ENCODE measurements at places on chromosomes 4 and X.
A peak's percentile ranks its signal among the peaks of the same experiment; 100 is the strongest.

DNA sequence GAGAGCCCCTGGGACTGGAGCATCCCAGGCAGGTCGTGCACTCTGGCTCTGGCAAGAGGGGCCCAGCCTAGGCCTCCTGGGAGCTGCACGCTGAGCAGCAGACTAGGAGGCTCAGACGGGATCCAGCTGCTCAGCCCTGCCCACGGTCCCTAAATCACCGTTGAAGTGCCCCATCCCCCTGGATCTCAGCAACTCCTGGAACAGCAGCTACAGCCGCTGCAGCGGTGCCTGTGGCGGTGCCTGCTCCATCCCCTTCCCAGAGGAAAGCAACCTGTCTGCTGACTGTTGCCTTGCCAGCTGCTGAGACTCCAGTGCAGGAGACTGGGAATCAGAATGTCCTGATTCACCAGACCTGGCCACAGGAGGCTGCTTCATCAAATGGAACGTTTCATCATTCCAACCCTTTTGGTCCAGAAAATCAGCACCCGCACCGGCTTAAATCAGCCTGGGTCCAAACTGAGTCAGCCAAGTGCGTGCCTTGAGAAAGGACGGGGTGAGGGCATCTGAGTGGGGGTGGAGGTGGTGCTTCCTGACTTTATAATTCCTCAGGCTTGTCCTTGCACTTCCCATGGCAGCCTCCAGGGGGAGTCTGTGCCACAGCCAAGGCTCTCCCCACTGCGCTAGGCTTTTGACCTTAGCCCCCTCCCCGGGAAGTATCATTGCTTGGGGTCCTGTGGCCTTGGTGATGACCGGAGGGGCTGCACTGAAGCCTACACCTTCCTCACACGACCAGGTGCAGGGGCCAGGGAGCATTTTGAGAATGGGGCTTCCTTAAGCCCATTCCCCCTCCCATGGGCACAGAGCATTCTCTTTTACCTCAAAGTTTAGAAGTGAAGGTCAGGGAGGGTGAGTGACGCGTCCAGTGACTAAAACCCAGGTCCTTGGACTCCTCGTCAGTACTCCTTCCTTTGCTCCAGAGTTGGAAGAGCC, 6.5 kb downstream of the ZNF185 start:
- peak; percentile 15 for DNase-seq

- DNase-seq: no peak
Observed at GRCh38 chr4:138696058-138696457, 319.5 kb upstream of the NOCT start.

DNA sequence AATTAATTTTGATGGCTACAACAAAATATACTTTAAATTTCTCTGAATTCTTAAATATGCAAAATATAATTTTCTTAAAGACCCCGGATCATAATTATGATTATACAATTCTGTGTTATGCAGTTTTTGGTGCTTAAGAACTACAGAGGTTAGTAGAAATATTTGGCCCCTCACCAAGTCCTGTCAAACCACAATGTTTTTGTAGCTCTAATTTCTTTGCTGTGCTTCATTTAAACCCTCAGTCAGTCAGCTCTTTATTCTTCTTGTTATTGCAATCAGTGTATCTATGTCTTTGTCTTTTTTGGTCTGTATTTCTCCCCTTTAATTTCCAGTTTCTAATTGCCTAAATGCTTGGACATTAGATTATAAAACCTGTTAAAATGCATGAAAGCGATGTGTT, 186.1 kb downstream of the CAMK2D start:
- DNase-seq: no peak

DNA sequence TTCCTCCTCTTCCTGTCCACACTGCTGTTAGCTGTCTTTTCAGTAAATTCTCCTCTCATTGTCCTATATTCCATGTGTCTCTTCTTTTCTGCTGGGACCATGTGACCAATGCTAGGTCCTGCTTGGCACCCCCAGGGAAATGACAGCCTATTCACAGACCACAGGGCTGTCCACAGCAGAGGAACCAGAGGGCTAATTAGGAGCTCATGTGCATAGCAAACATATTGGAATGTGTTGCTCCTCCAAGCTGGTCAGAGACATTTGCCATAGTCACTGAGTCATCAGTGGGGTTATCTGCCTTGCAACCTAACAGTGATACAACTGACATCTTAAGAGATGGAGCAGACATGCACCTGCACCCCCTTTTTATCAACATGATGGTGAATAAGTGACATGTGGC, 67.9 kb upstream of the PUDP start:
- no peak for DNase-seq

DNA sequence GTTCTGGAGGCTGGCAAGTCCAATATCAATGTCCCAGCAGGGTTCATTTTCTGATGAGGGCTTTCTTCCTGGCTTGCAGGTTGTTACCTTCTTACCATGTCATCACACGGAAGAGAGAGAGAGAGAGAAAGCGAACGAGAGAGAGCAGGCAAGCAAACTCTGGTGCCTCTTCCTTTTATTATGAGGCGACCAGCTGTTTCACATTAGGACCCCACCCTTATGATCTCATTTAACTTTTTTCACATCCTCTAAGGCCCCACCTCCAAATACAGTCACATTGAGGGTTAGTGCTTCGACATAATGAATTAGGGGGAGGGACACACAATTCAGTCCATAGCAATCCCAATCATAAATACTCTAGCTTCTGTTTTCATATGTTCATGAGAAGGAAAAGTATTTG, 10.6 kb upstream of the GPR174 start:
- no peak for DNase-seq

- DNase-seq: no peak
Observed at GRCh38 chr4:87103086-87103485, 117.3 kb downstream of the KLHL8 start.

GRCh38 chr4:64822405-64822804, 413.2 kb upstream of the TECRL start:
- DNase-seq: no peak

GRCh38 chr4:15893962-15894361, 44.6 kb downstream of the FGFBP1 start:
- no peak for DNase-seq

DNA sequence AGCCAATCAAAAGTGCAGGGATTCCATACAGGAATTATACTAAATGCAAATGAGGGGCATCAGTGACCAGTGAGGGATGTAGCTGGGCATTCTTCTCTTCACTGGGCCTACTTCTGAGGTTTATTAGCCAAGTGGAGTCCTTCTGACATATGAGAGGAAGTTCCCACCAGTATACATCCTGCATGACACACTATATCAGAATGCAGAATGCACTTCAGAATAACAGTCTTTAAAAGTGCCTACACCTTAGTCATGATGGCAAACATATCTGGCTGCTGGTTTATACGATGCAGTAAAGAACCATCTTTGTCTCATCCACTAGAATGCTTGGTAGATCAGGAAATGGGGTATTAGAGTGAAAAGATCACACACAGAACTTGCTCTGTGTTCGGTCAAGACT, 180.3 kb upstream of the PPARGC1A start:
- DNase-seq: no peak

DNA sequence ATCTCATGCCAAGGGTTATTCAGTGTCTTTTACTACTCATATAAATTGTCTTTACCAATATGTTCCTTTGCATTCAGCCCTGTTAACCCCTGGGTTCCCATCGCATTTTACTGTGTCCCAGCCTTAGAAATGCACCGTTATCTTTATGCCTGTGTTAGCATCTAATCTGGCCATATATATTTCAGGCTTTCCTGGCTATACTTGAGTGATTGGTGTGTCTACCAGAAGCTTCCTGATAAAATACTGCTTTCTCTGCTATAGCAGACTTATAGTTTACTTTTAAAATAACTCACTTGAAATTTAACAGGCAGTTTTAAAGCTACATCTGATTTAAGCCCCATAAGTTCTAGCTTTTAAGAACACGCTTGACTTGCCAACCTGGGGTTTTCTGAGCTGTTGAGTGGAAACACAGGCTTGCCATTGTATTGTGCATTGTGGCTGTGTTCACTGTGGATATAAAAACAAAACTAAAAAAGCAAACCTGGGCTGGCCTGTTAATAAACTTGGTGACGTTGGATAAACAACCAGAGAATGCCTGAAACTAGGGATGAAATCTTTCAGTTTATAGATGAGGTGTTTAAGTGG, 185.3 kb upstream of the TAPT1 start:
- no peak for DNase-seq

GRCh38 chr4:183185559-183185958, 86.5 kb downstream of the WWC2 start:
- no peak for DNase-seq

- DNase-seq: no peak
Observed at GRCh38 chrX:137945470-137945869, 379.5 kb downstream of the ZIC3 start.

DNA sequence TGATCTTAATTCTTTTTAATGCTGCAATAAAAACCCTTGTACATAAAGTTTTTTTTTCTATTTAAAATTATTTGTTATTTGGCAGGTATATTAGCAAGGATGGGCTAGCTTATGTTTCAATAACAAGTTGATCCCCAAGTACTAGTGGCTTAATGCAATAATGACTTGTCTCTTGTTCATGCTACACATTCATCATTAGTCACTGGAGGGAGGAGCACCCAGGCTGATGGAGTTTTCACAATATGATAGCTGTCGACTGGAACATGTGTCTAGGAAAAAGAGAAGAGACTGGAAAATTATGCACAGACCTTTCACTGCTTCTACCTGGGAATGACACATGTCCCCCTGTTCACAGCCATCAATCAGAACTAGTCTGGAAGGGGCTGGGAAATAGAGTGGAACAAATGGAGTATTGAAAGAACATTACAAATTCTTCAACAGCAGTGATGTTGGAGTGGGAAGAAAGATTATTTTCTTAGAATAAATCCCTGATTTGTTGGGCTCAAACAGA, 387.9 kb upstream of the RPS6KA3 start:
- DNase-seq: no peak

- DNase-seq: no peak
Observed at GRCh38 chrX:19190902-19191301, 68.6 kb upstream of the ADGRG2 start.

DNA sequence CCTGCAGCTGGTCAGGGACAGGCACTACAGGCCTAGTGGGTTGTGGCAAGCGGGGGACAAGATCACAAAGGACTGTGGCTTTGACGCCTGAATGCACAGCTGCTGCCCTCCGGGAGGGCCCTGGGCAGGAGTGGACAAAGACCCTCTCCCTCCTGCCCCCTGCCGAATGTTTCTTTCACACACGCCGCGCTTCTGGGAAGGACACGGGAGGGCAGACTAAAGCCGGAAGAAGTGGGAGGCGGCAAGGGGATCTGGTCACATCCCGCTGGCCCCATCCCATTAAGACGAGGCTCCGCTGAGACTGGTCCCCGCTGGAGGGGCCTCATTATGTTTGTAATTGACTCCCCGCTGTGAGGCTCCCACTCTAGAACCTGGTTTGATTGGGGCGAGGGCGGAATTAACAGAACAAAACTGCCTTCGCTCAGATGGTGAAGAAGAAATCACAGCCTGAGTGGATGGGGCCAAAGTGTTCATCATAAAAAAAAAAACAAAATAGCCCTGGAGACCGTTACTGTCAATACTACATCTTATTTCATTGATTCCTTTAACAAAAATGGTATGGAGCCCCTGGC, 37.8 kb upstream of the PSAPL1 start:
- no peak for DNase-seq

- DNase-seq: no peak
Observed at GRCh38 chr4:185598846-185599552, 63.7 kb upstream of the PDLIM3 start.

DNA sequence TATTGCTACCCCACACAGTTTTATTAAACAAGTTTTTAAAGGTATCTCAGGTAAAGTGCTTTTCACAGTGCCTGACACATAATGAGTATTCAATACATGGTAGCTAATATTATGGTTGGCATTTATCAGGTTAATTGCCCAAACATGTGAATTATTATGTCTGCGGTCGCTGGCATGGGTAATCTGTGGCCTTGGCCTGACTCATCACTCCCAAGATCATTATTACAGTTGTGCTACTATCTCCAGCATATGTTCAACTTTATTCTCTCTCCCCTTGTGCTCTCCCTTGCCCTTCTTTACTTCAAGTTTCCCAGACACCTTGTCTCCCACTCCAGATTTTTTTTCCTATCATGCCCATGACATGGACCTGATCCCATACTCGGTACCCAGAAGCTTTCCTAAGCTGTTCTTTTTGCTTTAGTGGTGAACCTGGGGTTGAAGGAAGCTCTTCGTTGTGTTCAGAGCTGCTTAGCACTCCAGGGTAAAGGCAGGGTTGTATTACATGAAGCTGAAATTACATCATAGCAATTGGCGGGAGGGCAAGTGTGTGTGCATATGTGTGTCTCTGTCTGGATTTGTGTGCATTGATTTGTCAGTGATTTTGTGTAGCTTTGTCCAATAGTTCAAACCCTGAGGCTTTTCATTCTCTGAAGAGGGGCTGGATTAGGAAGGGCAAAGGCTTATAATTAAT, 176.5 kb upstream of the NRK start:
- DNase-seq: no peak

- DNase-seq: no peak
Observed at GRCh38 chr4:17812801-17813200, 2.0 kb downstream of the NCAPG start.

GRCh38 chrX:10079231-10079630, 77.5 kb upstream of the CLCN4 start:
- DNase-seq: no peak

DNA sequence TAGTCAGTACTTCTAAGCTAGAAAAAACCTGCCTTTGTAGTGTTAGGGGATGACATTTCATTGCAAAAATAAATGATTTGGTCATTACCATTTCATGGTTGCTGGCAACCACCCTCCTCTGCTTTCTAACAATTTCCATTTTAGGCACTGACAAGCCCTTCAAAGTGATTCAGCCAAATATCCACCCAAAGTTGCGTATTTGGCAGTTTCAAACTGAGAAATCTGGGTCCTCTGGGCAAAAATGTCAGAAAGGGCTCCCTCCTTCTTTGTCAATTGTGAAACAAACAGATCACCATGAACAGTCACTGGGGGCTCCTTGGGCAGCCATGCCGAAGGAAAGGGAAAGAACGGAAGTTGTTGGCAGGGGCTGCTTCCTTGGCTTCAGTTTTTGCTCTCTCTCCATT, 33.0 kb downstream of the PLAC1 start:
- DNase-seq: no peak

GRCh38 chr4:4666187-4666586, 124.3 kb upstream of the STX18 start:
- DNase-seq: no peak

DNA sequence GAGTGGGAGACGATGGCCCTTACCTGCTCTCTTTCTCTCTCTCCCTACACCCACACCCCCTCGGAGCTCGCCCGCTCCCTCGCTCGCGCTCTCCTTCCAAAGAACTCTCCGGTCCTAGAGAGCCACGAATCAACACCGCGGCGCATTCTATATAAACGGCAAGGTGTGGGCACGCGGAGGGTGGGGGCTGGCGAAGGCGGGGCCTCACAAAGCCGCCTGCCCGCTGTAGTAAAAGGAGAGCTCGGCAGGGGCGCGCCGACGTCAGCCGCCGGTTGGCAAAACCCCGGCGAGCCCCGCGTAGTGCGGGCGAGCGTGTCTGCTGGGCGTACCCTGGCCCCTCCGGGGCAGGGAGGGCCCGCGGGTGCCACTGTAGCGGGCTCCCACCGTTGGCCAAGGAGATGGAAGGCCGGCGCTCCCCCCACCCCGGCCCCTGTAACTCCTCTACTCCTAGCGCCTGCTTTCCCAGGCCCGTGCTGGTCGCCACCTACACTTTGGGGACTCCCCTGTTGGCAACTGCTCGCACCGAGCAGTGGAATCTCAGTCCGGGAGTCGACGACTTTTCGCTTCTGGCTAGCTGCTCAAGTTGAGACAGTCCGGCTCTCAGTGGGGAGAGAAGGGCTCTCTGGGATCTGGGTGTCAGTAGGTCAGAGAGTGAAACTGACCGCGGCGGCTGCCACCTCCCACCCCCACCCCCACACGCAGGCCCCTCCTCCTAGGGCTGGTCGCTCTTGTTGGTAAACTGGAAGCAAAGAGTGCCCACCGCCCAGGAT, 325.5 kb upstream of the F9 start:
- no peak for DNase-seq
